Progenitor cell of endocrine pancreas (in vitro differentiated cells): ENCODE measurements at places on chromosomes 3 and 15.

GRCh38 chr3:14391033-14391432 lies 11.4 kb upstream of the SLC6A6 start:
- DNase-seq, result no peak

GRCh38 chr3:49725906-49726681 lies 2.3 kb upstream of the GMPPB start:
- DNase-seq, result no peak

DNA sequence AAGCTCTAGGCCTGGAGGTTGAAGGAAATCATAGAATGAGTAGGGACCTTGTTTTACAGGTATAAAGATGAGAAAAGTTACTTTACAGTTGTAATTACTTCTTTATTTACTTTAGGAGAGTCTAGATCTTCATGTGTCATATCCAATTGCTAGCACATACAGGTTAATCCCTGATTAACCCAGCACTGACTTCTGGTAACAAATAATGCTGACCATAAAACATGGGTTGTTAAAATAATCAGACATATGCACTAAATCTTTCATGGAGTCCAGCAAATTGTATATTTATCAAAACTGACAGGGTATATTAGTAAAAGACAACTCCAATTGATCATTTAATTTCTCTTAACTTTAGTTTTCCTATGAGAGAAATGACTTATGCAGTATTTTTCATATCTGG lies 245.2 kb downstream of the NFKBIZ start:
- no peak for DNase-seq

DNA sequence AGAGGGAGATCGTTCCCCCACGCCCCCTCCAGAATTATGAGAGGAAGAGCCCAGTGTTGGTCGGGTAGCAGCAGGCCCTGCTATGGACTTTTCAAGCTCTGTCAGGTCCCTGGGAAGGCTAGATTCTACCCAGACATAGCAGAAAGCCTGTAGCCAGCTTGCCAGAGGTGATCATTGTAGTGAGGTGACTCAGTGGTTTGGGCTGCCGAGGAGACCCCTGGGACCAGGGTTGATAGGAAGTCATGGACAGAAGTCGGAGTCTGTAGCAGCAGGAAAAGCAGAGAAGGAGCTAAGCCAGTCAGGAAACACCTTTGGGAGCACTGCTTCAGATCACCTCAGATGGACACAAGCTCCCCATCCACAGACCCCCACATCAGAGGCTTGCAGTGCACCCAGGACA lies 67.7 kb downstream of the CCNL1 start:
- DNase-seq, result no peak

GRCh38 chr3:15794303-15794771 lies 3.4 kb downstream of the ANKRD28 start:
- DNase-seq, result no peak
